ENCODE measurements at places on chromosomes 6 and 20.

DNA sequence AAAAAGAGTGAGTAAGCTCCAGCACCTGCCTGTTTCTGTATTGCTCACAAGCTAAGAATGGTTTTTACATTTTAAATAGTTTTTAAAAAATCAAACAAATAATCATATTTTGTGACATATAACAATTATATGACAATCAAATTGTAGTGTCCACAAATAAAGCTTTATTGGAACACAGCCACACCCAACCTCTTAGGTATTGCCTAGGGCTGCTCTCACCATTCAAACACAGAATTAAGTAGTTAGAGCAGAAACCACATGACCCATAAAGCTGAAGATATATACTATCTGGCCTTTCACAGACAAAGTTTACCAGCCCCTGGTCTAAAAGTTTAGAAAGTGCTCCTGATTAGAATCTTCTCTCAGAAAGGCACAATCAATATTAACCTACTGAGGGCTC lies 11.2 kb downstream of the TNFRSF21 start:
- no peak for DNase-seq

DNA sequence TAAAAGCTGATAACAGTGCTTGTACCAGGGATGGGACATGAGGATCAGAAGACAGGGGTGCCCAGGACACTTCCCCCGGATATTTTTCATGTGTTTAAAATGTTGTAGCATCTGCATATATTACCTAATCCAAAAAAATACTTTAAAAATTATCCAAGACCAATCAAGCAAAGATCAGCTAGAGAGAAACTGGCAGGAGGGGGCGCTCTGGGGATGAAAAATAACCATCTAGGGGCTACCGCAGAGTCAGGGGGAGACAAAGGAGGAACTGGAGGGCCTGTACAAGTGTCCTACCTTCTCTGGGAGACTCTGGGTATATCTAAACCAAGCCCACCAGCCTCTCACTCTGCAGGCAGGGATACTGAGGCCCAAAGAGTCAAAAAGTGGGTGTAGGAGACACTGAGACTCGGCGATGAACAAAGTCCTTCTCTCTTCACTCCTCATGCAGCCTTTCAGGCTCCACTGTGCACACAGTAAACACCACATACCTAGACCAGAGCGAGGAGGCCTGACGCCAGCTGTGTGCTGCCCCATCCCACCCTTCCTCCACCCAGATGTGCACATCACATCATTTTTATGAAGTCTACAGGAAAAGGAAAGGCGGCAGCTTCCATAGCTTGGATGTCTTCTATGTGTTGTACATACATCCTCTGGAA lies 9.8 kb downstream of the RIMS4 start:
- DNase-seq: no peak

DNA sequence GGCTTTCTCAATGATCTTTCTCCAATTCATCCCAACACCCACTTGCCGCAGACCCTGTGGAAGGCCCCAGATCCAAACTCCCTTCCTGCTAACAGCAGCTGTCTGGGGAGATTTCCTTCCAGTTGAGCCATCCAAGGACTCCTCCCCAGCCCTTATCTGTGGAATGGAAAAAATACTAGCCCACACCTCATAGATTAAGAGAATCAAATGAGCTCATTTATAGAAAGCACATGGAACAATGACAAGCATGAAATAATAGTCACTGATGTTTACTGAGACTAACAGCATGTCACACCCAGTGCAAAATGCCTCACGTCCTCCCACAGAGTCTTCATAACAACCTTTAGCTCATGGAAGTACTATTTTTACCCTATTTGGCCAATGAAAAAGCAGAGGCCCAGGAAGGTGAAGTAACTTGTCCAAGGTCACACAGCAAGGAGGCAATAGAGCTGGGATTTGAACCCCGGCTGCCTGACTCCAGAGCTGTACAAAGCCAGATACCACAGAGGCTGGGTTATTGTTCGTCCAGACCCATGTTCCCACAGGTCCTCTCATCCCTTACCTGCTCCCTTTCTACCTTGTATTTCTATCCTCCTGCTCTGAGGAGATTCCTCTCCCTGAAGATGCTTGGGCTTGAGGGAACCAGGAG lies 23.4 kb upstream of the PTGIS start:
- DNase-seq: no peak

DNA sequence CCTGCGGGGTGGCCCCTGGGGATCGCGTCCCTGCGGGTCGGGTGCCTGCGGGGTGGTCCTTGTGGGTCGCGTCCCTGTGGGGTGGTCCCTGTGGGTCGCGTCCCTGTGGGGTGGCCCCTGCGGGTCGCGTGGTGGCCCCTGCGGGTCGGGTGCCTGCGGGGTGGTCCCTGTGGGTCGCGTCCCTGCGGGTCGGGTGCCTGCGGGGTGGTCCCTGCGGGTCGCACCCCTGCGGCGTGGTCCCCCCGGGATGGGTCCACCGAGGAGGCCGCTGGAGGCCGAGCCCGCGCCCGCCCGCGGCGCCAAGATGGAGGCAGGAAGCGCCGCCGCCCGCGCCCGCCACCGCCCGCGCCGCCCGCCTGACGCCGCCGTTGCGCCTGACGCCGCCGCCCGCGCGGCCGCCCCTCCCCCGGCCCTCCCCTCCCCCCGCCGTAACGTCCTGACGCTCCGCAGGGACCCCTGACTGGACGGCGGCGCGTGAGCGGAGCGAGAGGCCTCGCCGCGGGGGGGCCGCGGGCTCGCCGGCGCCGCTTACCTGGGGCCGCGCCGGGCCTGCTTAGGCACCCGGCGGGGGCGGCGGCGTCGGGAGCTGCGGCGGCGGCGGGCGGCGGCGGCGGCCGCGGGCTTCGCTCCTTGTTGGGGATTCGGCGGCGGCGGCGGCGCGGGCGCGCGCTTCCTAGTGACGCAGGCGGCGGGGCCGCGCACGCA lies at the start of gene GMEB2:
GMEB2 (minus strand) TSS at position 678 of the 705 bp plus-strand sequence. CDS start 7,704 bp downstream, outside the sequence.
- peak; percentile 88 for DNase-seq

DNA sequence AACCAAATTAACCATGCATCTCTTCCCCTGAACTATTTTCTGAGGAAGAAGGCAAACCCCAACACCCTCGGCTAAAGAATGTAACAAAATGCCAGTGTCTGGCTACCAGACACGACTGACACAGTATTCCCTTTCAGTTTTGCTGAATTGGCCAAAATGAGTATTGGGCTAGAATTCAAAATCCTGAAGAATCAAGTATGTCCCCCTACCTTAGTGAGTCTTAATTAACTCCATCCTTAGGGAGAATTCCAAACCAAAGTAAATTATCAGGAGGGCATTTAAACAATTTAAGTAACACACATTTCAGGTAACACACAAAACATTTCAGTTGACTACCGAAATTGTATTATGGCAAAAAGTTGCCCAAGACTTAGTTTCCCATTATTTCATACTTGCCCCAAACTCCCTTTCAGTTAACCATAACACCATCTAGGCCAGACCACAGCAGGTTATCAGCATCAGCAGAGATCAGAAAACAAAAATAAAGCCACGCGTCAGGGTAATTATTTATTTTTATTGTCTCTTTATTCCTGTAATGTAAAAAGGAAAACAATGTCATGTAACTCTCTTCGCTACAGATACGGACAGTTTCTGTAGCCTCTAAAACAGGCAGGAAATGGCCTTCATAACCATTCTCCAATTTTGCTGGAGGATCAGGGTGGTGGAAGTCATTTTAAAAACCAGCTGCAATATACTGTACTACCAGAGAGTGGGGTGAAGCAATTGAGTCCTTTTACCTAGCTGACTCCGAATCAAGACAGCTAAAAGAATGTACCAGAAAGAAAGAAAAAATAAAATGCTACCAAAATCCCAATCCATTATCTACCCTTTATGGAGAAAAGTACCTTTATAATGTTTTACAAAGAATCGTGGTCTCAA lies 1.9 kb downstream of the SNX5 start:
- DNase-seq: peak; percentile 30

Data from T-helper 2 cell (primary cell).